ENCODE measurements at places on chromosomes 6 and 20.
A peak's percentile ranks its signal among the peaks of the same experiment; 100 is the strongest.

GRCh38 chr20:50670126-50670862 lies 21.0 kb downstream of the RIPOR3 start:
- DNase-seq, result no peak

- DNase-seq, result no peak
Observed at GRCh38 chr6:135319819-135320218, 138.7 kb downstream of the MYB start.

DNA sequence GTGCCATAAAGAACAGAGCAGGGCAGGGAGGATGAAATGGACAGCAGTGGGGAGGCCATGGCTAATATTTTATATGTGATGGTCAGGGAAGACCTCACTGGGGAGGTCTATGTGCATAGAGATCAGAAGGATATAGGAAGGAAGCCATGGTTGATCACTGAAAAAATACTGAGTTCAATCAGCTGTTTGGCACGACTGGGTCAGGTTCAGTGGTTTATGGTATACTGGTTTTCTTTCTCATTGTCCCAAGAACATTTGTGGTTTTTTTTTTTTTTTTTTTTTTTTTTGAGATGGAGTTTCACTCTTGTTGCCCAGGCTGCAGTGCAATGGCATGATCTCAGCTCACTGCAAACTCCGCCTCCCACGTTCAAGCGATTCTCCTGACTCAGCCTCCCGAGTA lies 78.3 kb upstream of the TIAM2 start:
- DNase-seq, result peak; percentile 8

GRCh38 chr6:144653885-144654505 lies 368.9 kb downstream of the UTRN start:
- DNase-seq, result no peak

- DNase-seq, result no peak
Observed at GRCh38 chr6:89430201-89430962, 2.6 kb upstream of the ANKRD6 start.

- no peak for DNase-seq
Observed at GRCh38 chr6:160917572-160917971, 74.0 kb upstream of the MAP3K4 start.

GRCh38 chr6:157944983-157945931 lies 36.4 kb upstream of the SYNJ2 start:
- no peak for DNase-seq

GRCh38 chr6:23350752-23351453 lies 775.1 kb upstream of the NRSN1 start:
- DNase-seq, result no peak

GRCh38 chr20:32592022-32592421 lies 6.9 kb upstream of the NOL4L start:
- no peak for DNase-seq

- DNase-seq, result no peak
Observed at GRCh38 chr20:8215361-8215781, 83.3 kb downstream of the PLCB1 start.

DNA sequence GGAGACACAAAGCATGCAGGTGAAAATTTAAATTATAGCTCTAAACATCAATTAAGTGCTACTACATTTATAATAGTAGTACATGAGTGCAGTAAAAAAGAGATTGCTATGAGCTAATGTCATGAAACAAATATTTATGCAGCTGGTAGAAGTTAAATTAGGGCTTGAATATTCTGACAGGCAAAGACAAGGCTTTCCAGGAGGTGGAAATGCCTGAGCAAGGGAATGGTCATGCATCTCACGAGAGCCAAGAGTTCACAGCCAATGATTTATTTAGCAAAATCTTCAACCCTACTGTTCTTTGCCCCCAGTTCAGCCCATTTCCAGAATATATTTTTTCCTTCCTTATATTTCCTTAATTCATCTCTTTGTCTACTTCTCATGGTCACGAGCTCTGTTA lies 128.9 kb downstream of the HIVEP2 start:
- DNase-seq, result no peak

DNA sequence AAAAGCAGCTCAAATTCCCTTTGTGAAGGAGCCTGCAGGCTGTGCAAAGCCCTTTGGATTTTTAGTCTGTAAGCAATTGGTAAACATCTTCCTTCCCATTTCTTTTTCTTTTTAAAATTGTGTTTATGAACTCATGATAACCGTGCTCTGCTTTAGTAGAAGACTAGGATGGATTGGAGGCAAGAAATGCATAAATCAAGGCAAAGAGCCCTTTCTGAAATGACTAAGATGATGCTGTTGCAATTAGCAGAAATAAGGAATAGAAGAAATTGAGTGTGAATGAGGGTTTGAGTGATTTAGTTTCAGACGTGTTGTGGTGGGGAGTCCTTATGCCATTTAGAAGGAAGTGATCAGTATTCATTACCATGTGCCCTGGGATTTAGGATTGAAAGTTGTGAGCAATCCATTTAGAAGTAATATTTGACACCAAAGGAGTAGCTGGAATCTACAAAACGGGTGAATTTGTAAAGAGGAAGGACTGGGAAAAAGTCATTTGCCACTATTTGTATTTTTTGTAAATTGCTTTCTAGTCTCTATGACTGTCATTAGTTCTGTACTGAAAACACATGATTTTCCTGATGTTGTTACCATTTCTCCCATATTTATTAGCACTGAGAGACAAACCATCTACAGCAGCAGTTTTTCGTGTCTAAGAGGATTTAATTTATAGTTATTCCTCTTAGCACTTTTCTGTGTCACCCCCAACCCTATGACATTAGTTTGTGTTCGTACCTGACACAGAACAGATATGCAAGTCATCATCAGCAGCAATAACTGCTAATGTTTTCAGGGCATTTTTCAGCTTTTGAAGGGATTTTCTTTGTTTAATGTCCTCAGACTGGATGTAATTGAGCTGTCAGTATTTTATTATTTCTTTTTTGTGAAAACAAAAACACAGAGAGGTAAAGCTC lies 265.0 kb downstream of the UTRN start:
- DNase-seq, result no peak

DNA sequence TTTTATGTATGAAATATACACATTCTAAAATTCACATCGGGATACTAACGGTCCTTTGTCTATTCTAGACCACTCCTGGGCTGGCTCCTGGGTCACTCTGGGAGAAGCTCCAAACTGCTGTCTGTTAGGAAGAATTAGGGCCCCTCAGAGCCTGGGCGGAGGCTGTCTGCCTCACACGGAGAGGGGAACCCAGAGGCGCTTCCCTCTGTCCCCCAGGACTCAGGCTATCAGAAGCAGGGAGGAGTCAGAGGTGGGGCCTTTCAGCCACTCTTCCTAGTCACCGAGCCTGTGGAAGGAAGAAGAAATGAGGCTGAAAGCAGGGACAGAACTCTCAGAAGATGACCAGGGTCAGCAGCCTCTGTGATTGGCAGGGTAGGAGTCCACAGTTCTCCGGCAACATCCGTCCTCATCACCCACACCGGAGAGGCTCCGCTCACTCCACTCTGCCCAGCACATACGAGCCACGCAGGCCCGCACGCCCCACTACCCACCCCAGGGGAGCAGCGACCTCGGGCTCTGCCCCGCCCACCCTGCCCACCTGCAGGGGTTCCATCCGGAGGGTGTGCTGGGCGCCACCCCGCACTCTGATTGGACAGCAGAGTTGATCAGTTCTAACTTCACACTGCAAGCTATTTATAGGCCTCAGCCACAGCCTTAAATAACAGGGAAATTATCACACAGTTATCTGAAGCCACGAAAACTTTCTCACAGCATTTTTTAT lies 182.1 kb upstream of the AFDN start:
- DNase-seq, result no peak

DNA sequence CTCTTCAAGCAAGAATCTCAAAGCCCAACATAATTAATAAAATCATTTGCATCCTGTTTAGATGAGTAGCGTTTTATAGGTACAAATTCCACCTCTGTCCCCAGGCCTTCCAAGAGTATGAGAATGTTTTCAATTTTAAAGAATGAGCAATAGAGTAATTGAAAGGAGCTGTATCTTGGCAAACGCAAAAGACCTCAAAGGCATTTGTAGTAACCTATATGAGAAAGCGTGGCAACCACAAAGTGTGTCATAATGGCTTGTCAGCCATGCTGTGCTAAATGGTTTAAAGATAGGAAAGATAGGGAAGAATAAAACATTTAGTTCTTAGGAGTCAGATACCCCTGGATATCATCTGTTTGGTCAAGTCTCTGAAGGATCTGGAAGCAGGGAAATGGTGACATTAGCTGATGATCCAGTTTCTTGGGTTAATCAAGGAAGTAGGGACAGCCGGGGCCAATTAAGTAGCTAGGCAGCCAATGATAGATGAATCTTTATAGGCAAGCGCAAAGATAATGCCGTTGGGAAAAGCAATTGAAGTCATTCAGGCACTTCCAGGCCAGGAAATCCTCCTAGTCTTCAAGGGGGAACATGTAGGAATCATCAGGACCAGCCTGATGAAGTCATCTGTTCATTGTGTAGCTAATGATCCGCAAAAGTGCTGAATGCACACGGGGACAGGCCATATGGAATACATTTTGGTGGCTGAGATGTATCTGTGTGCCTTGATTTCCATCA lies 71.5 kb upstream of the ISM1 start:
- DNase-seq, result no peak

DNA sequence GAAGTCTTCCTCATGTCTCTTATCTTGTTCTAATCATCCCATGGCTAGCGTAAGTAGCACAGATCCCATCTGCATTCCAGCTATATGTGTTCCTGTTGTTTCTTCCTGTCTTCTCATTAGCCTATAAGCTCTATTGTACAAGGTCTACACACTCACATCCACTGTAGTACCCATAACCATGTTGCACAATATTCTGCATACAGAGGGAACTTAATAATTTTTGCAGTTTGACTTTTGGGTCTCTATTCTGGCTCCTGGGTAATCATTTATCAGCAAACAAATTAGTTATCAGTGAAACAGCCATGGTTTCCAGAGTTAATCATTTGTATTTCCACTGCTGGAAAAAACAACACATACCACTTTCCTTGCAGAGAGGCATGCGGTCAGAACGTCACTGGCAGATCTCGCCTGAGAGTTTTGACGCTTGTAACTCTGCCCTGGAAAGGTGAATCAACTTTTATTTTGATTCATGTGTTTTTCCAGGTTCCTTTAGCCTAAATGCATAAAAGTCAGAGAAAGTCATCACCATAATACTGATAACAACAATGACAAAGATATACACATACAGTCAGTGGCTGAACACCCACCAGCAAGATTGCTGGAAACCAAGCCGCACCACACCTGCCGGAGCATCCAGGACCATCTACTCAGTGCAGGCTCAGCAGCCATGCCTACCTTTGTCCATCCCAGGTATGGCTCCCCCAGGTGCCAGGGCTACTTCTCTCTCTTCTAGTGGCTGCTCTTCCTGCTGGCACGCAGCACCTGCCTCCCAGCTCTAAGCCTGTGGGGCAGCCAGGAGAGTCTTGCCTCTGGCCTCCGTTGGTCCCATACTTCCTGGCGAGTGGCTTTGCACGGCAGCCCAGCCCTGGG lies 158.2 kb downstream of the QRSL1 start:
- no peak for DNase-seq

- DNase-seq, result no peak
Observed at GRCh38 chr20:16395366-16395765, 177.9 kb downstream of the KIF16B start.

DNA sequence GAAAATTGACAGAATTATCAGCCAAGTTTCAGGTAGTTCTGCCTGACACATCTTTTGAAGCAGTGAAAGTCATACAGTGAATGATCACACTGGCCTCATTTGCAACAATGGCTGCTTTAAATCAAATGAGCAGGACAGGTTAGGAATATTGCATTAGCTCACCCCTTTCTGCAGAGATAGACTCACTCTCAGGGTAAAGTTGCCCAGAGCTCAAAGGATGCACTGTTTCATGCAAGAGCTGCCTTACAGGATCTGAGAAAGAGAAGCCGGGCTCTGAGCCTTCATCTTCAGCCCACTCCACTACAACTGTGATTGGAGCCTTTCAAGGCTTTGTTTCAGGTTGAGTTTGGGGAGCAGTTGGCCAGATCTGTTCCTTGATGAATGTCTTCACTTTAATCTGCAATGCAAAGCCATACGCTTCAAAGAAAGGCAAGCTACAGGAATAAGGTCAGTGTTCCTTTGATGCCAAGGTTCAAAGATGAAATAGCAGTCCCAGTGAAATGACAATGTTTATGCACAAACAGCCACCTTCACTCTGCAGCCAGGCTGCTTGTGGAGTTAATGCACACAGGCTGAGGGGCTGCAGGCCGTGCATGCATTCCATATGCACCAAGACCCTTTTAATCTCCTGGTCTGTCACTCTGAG lies 90.9 kb upstream of the ISM1 start:
- no peak for DNase-seq

DNA sequence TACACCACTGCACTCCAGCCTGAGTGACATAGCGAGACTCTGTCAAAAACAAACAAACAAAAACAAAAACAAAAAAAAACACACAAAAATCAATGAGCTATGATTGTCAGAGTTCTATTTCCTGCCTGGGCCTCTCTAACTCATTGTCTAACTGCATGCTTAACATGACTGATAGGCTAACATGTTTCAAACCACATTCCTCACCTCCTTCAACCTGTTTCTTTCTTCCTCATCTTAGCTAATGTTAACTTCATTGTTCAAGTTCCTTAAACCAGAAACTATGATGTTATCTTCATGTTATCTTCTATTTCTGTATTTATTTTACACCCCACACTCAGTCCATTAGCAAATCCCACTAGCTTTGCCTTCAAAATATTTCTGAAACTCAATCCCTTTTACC lies 41.5 kb downstream of the BEND6 start:
- no peak for DNase-seq

GRCh38 chr6:45422503-45423110 lies 44.9 kb upstream of the SUPT3H start:
- peak; percentile 75 for DNase-seq

DNA sequence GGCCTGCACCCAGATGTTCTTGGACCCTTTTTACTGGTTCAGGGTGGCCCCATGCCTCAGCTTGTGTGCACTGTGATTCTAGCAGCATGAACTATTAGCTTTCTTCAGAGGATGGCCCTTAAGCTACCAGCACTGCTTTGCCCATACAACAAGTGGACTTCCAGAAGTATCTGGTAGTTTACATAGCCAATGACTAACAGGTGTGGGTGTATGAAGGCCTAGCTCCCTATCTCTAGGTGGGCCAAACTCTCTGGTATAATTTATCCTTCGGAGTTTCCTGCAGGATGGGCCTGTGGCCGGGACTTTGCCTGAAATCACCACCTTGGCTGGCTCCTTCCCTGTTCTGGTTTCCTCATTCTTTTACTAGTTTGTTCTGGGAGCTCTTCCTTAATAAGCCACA lies 26.1 kb upstream of the JAG1 start:
- no peak for DNase-seq

DNA sequence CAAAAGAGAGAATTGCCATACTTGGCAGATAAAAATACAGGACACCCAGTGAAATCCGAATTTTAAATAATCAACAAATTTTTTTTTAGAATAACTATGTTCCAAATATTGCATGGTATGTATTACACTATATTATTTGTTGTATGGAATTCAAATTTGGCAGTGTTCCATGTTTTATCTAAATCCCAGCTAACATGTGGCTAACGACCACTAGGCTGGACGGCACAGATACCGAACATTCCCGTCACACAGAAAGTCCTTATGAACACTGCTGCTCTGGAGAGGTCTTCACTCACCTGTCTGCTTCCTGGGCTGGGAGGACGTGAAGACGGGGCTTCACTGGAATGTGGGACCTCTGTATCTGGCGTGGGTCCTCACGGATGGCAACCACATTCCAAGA lies 32.8 kb downstream of the SNX5 start:
- no peak for DNase-seq

Measured in DND-41 (cell line).